CD4-positive, alpha-beta T cell treated with Interleukin-17A for 1 hour (primary cell): ENCODE measurements at places on chromosomes 12 and 14.

GRCh38 chr12:55037351-55037987 is 17.7 kb downstream of the NEUROD4 start:
- no peak for DNase-seq

- DNase-seq, result no peak
Measured at GRCh38 chr14:76708771-76709170, 52.5 kb upstream of the VASH1 start.

DNA sequence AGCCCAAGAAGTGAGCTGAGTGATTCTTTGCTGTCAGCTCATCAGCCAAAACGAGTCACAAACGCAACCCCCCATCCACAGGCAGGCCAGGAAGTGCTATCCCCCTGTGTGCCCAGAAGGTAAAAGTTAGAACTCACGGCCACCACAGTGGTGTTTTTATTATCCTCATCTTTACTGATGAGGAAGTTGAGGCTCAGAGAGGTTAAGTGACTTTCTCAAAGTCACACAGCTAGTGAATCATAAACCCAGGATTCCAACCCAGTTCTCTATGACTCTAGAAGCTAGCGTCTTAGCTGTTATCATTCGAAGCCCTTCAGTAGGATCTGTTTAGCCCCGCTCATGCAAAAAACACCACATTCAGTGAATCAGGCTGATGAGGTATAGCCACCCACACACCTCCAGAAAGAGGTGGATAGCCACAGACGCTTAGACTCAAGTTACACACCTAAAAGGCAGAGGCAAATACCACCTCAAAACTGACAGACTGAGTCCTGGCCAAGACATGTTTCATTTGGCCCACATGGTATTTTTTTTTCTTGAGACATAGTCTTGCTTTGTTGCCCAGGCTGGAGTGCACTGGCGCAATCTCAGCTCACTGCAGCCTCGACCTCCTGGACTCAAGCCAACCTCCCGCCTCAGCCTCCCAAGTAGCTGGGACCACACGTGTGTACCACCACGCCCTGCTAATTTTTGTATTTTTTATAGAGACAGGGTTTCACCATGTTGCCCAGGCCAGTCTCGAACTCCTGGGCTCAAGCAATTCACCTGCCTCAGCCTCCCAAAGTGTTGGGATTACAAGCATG is 100.7 kb downstream of the SCARB1 start:
- no peak for DNase-seq

DNA sequence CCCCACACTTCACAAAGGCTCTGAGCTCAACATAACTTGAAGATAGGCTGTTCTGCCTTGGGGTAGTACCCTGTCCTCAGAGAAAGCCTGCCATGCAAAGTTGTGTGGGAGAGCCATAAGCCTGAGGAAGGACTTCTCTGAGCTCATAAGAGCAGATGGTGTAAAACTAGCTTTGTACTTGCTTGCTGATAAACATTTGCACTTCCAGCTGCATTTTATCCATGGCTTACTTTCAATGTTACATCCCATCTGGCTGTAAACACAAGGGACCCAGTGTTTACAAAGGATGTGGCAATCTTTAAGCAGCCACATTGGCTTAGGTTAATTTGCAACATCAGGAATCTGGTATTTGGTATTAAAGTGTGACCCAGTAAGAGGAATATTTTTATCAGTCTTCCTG is 258.1 kb downstream of the IPO8 start:
- no peak for DNase-seq

- no peak for DNase-seq
Measured at GRCh38 chr14:99318959-99319295, 46.9 kb upstream of the BCL11B start.

- no peak for DNase-seq
Measured at GRCh38 chr12:94247246-94247645, 98.9 kb downstream of the PLXNC1 start.

DNA sequence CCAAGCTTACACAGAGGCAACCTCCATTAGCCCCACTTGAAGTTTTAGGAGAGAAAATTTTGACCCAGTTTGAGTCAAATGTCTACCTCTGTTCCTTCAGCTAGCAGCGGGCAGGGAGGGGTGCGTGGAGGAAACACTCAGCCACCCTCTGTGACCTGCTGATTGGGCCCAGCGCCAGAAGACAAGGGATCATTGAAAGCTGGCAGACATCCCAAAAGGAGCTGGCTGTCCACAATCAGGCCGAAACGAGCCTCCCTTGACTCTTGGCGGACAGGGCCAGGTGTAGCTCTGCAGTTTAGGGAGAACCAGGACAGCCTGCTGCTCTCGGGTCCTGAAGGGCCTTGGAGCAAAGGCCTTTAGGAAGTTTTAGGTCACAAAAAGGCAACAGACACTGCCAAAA is 41.3 kb downstream of the CD9 start:
- DNase-seq, result no peak

- no peak for DNase-seq
Measured at GRCh38 chr12:114473018-114473417, 67.1 kb upstream of the TBX5 start.
